Substantia nigra (tissue), 51 donors: ENCODE measurements at places on chromosomes 1 and 21.
A peak's percentile ranks its signal among the peaks of the same experiment; 100 is the strongest.

DNA sequence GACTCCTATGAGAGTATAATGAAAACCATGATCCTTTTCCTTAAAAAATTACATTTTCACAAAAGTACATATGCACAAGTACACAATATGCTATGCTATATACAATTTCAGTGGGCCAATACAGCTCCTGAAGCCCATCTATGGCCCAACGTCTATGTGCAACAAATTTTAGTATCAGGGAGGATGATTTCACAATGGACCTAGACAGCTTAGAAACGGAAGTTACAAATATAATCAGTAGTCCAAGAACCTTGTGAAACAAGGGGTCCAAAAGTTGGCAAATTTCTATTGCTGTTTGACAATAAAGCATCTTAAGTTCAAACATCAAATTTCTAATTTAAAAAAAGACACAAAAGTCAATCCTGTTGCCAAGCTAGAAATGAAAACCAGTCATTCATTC lies 87.0 kb downstream of the DPYD start:
- no peak for DNase-seq

GRCh38 chr1:44801491-44802305 lies 1.5 kb downstream of the PLK3 start:
- no peak for DNase-seq

GRCh38 chr1:116986421-116987255 lies 14.9 kb upstream of the CD101 start:
- DNase-seq, result no peak

- no peak for DNase-seq
These were observed 21.1 kb downstream of the KPNA6 start for GRCh38 chr1:32128964-32129363.

GRCh38 chr1:10168912-10169514 lies 41.4 kb upstream of the KIF1B start:
- no peak for DNase-seq

GRCh38 chr1:85085417-85085816 lies 37.1 kb upstream of the MCOLN3 start:
- no peak for DNase-seq

DNA sequence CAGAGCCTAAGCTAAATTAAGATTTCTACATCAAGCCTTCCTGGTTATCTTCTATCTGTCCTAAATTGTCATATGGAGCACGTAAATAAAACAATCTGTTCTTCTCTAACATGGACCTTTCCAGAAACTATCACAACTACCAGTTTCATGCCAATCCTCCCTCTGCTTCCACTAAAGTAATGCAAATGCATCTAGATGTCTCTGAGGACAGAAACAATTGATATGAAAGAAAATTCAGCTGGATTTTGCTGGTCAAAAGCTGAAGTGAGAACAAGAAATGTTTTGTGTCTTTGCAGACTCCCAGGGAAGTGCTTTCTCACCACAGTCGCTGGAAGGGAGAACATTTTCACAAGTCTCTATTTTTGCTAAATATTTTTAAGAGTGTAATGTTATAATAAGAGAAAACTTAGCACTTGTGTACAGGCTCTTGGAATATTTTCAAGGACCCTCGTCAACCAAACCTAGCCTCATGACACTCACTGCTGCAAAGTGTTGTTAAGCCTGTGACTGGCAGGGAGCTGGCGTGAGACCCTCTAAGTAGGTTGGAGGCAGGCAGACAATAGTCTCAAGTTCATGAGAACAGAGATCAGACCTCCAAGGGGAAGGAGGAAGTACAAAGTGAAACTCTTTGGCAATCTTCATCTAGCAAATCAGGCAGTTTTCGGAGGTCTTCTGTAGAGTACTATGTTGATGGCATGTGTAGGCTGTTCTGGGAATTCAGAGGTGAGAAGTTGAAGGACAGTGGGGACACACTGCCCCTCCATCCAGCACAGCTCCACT lies 38.8 kb downstream of the DNASE2B start:
- no peak for DNase-seq

- peak; percentile 13 for DNase-seq
These were observed 72.8 kb upstream of the PAX7 start for GRCh38 chr1:18557621-18558465.

DNA sequence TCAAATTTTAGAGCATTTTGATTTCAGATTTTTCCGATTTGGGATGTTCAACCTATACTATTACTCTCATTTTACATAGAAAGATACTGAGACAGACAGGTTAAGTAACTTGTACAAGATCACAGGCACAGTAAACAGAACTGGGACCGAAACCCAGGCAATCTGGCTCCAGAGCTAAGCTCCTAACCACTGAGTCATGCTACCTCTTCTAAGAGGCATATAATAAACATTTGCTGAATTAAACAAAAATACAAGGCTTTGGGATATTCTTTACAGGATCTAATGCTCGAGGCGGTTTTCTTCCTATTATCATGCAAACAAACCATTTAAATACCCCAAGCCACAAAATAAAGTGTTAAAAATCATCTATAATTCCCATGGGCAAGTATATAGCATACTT lies 50.3 kb downstream of the MCOLN2 start:
- DNase-seq, result no peak

- DNase-seq, result no peak
These were observed 59.9 kb downstream of the SYT6 start for GRCh38 chr1:114093624-114094362.

- no peak for DNase-seq
These were observed 11.0 kb downstream of the GSTM5 start for GRCh38 chr1:109722908-109723691.

- DNase-seq, result peak; percentile 71
These were observed 37.1 kb upstream of the EPB41 start for GRCh38 chr1:28877132-28877781.

- peak; percentile 54 for DNase-seq
These were observed 503.5 kb upstream of the PKN2 start for GRCh38 chr1:88180449-88181108.

GRCh38 chr1:199593475-199593874 lies 434.0 kb upstream of the NR5A2 start:
- no peak for DNase-seq

GRCh38 chr21:45467221-45467779 lies 62.3 kb downstream of the COL18A1 start:
- no peak for DNase-seq

- no peak for DNase-seq
These were observed 373 bp downstream of the MTF1 start for GRCh38 chr1:37858931-37859506.

GRCh38 chr1:232872738-232873137 lies 67.5 kb downstream of the MAP10 start:
- no peak for DNase-seq

GRCh38 chr1:165639821-165640623 lies 9.0 kb downstream of the MGST3 start:
- no peak for DNase-seq

GRCh38 chr1:51425955-51426354 lies 93.1 kb downstream of the EPS15 start:
- no peak for DNase-seq

GRCh38 chr1:44511769-44512168 lies 106.7 kb downstream of the RNF220 start:
- DNase-seq, result no peak

DNA sequence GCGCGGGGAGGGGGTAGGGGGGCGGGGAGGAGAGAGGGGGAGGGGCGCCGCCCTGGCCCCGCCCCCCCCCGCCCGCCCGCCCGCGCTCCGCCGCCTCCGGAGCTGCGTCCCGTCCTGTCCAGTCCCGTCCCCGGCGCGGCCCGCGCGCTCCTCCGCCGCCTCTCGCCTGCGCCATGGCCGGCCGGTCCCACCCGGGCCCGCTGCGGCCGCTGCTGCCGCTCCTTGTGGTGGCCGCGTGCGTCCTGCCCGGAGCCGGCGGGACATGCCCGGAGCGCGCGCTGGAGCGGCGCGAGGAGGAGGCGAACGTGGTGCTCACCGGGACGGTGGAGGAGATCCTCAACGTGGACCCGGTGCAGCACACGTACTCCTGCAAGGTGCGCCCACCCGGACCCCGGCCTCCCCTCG lies at the start of gene AGRN:
Gene AGRN (plus strand): TSS at position 121 of the 405 bp plus-strand sequence. CDS start 53 bp downstream, at position 174.
- DNase-seq, result no peak

- DNase-seq, result no peak
These were observed 41.3 kb downstream of the AKNAD1 start for GRCh38 chr1:108815566-108815965.

DNA sequence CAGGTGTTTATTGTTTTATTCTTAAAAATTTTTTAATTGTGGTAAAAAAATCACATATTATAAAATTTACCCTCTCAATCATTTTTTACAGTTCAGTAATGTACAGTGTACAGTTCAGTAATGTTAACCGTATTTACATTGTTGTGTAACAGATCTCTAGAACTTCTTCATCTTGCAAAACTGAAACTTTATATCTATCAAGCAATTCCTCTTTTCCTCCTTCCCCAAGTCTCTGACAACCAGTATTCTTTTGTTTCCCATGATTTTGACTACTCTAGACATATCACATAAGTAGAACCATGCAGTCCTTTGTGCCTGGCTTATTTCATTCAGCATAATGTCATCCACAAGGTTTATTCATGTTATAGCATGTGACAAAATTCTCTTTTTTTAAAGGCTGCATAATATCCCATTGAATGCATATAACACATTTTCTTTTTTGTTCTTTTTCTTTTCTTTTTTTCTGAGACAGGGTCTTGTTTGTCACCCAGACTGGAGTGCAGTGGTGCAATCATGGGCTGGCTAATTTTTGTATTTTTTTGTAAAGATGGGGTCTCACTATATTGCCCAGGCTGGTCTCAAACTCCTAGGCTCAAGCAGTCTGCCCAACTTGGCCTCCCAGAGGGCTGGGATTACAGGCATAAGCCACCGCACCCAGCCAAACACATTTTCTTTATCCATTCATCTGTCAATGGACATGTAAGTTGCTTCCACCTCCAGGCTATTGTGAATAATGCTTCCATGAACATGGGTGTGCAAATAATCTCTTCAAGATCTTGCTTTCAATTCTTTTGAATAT lies 17.2 kb upstream of the RCSD1 start:
- DNase-seq, result no peak

DNA sequence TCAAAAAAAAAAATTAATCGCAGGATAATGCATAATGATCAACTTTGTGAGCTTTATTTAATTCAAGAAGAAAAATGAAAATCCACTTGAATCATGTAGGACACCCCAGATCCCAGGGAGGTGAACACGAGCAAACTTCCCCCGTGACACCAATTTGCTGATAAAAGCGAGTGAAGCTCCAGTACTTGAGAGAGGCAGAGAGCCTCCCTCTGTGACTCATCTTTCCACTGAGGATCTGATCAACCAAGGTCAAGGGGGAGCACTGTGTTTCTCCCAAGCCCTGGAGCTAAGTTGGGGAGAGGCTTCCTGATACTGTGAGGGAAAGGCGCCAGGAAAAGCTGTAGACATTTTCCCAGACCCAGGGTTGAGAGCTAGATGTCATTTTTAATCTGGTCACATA lies 160.9 kb downstream of the SLC44A5 start:
- no peak for DNase-seq

- no peak for DNase-seq
These were observed 16.0 kb upstream of the ZBTB8B start for GRCh38 chr1:32448773-32449456.

DNA sequence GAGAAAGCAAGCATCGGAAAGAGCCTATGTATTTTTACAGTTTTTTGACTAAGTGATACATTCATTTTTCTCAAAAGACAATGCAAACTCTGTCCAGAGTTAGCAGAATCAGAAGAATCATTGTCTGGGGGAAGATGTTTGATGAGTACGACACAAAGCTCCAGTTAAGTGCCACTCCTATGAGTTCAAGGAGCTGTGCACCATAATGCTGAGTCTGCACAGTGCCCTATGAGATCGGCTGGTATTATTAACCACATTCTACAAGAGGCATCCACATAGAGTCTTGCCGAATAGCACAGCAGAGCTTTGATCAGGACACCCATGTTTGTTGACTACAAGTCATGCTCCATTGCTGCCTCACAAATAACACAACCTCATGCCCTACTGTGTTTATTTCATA lies 54.9 kb upstream of the RAP1GAP start:
- DNase-seq, result no peak

- no peak for DNase-seq
These were observed 12.5 kb downstream of the FOXJ3 start for GRCh38 chr1:42322577-42322976.

DNA sequence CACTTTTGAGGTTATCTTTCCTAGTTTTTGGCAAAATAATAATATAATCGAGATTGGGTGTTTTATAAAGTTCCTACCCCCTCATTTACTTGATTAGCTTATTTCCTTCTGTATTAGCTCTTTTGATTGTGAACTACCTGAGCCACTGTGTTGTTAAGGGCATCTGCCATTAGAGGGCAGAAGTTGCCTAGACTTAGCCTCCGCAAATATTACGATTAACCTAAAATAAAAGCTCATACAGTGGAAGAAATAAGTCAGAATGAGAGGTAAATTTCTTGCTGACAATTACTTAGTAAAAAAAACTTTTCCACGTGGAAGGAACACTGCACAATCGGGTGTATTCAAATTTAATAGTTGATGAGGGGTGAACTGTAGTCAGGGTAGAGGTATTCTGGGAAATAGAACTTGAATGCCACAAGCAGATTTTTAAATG lies 2.3 kb downstream of the H3-3A start:
- DNase-seq, result no peak

DNA sequence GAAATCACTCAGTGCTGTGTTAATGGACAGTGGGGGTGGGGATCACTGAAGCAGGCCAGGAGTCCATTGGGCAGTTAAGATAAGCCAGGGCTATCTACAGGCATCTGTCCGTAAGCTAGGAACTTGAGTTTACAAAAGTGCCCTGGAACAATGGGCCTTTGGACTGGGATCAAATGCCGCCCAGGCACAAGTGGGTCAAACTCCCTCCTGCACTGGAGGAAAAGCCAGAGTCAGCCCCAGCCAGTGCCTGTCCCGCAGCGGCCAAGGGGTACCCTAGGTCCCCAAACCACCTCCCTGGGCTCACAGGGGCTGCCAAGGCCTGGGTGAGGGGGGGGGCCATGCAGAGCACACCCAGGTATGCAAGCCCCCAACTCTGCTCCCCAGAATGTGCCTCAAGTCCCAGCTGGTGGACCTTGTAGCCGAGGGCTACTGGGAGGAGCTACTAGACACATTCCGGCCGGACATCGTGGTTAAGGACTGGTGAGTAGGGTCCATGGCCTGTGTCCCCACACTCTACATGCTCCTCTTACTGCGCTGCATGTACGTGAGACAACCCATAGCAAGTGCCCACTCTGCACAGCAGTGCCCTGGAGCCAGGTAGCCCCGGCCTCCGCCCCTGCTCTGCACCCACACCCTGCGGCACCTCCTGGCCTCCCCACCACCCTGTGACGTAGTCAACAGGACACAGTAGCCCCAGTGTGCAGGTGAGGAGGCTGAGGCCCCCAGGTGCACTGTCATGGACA lies 7.7 kb downstream of the FBXO6 start:
- DNase-seq, result no peak

DNA sequence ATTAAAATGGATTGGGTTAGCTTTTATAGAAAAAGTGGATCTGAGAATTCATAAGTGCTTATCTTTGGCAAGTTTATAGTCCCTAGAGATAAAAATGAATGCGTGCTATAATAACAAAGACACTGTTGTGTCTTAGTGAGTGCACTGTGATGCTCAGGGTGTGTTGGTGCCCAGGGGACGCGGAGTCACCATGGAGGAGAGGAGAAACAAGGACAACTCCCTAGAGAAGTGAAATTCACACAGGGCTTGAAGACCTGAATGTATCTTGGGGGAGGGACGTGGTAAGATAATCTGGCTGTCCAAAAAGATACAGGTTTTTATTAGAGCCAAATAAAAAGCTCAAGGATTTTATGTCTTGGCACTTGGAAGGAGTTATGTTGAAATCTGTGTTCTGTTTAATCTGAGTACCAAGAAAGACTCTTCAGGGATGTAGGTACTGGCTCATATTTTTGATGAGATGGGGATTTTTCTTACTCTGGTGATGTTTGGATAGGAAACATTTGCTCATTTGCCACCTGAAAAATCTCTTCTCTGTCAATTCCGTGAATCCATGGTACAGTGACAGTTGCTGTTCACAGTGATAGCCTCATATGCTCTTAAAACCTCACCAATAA lies 9.6 kb downstream of the SMYD2 start:
- no peak for DNase-seq
